ENCODE measurements at places on chromosomes 12 and 14. TPM values are rescaled to one million over a fixed set of nuclear protein-coding genes. Genes with fewer than 3 reads are reported as not detected.
A peak's percentile ranks its signal among the peaks of the same experiment; 100 is the strongest.

- no peak for DNase-seq
- peaks cover 32% of the 10 kb centered on the region for H3K4me1 ChIP-seq
- H3K27ac ChIP-seq = peak within 1 kb of the TSS; percentile 99
- peak within 1 kb of the TSS; percentile 71 for H3K4me3 ChIP-seq
Observed at GRCh38 chr12:121803861-121804416, at the start of gene SETD1B. SETD1B (plus strand) TSS chr12:121804009; CDS start chr12:121804738, 729 bp downstream.

DNA sequence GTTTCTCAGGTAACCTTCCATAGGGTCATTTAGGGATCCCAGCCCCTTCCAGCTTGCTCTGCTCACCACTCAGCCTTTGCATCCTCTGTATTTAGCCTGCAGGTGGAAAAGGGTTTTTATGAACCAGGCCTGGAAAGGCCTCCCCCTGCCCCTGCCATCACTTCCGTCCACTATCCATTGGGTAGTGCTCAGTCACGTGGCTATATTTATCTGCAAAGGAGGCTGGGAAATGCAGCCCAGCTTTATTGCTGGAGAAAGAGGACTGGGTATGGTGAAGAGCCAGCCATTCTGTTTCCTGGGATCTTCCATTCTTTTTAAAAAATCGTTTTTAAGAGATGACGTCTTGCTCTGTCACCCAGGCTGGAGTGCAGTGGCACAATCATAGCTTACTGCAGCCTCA lies 87.0 kb upstream of the MAP1LC3B2 start:
- no peak overlapping the region for H3K27ac ChIP-seq
- no peak for DNase-seq
- no peak overlapping the region for H3K4me3 ChIP-seq
- no peaks in the 10 kb centered on the region for H3K27me3 ChIP-seq

GRCh38 chr14:104717646-104718045 lies 6.4 kb upstream of the ADSS1 start:
- no peaks in the 10 kb centered on the region for H3K27me3 ChIP-seq
- 0 out of 3 replicates have a peak, but pooled peaks cover 10% of the 10 kb centered on the region for H3K36me3 ChIP-seq
- no peak overlapping the region for H3K27ac ChIP-seq
- no peak overlapping the region for H3K4me3 ChIP-seq

- no peaks in the 10 kb centered on the region for H3K4me1 ChIP-seq
- no peaks in the 10 kb centered on the region for H3K36me3 ChIP-seq
- H3K4me3 ChIP-seq = no peak overlapping the region
Observed at GRCh38 chr12:59429766-59430165, 166.1 kb upstream of the SLC16A7 start.

GRCh38 chr12:118964988-118965387 lies 16.4 kb upstream of the SRRM4 start:
- H3K4me3 ChIP-seq = no peak overlapping the region
- H3K4me1 ChIP-seq = no peaks in the 10 kb centered on the region
- H3K27ac ChIP-seq = no peak overlapping the region
- H3K27me3 ChIP-seq = no peaks in the 10 kb centered on the region

DNA sequence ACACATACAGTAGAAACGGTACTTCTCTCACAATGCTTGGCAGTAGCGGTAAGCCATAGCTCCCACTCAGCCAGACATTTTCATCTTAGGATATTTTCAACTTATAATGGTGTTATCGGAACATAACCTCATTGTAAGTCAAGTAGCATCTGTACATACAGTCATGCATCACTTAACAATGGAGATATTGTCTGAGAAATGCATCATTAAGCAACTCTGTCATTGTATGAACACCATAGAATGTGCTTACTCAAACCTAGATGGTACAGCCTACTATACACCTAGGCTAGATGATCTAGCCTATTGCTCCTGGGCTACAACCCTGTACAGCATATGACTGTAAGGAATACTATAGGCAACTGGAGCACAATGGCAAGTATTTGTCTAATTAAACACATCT lies 40.8 kb downstream of the RPS6KA5 start:
- no peak overlapping the region for H3K4me3 ChIP-seq
- H3K4me1 ChIP-seq = no peaks in the 10 kb centered on the region
- no peak for DNase-seq
- H3K27ac ChIP-seq = no peak overlapping the region
- no peaks in the 10 kb centered on the region for H3K36me3 ChIP-seq
- no peaks in the 10 kb centered on the region for H3K27me3 ChIP-seq

DNA sequence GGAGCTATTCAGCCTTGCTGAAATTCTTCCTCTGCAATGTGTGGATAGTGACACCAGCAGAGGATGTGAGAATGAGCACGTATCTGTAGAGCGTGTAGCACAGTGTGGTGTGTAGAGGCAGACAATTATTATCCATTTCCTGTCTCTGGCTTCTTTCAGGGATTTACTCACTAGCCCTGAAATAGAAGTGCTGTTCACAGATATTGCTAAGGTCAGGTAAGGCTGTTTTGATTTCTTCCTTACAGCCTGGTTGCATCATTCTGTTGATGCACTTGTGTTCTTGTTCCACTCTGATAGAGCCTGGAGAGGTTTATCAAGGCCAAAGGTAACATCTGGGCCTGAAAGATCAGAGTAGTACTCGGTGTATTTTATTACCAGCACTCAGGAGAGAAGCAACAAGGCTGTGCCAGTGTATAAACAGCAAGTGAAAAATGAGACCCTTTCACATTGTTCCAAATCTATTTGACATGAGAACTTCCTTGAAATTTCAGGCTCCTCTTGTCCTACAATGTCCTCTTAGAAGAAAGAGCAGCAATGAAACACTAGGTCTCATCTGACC lies 16.7 kb downstream of the ARG2 start:
- H3K4me3 ChIP-seq = no peak overlapping the region
- DNase-seq = no peak
- peaks cover 9% of the 10 kb centered on the region for H3K4me1 ChIP-seq
- no peaks in the 10 kb centered on the region for H3K27me3 ChIP-seq
- H3K27ac ChIP-seq = no peak overlapping the region

GRCh38 chr12:113683574-113683973 lies 211.9 kb upstream of the LHX5 start:
- no peaks in the 10 kb centered on the region for H3K4me1 ChIP-seq
- H3K36me3 ChIP-seq = no peaks in the 10 kb centered on the region
- H3K27me3 ChIP-seq = peaks cover 17% of the 10 kb centered on the region
- DNase-seq = no peak
- no peak overlapping the region for H3K27ac ChIP-seq

GRCh38 chr14:59332727-59333126 lies 132.5 kb downstream of the GPR135 start:
- H3K27ac ChIP-seq = no peak overlapping the region
- H3K27me3 ChIP-seq = no peaks in the 10 kb centered on the region
- no peak overlapping the region for H3K4me3 ChIP-seq
- peaks cover 5% of the 10 kb centered on the region for H3K4me1 ChIP-seq
- peaks cover 13% of the 10 kb centered on the region for H3K36me3 ChIP-seq

DNA sequence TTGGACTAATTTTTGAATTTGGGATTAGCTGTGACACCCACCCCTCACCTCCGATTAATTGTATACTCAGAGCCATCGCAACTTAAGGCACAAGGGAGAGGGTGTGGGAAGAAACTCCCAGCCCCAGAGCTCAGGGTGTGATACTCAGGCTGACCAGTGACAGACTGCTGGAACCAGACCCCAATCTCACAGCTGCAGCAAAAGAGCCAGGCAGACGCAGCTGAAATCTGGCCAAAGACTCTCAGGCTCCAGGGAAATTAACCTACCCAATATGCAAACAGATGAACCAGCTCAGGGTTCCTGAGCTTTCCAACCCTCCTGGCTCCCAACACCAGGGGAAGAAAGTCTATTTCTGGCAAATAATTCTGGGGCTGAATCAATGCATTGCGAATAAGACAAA lies 30.5 kb downstream of the ANAPC7 start:
- no peak overlapping the region for H3K27ac ChIP-seq
- 0 out of 2 replicates have a peak, but pooled peaks cover 4% of the 10 kb centered on the region for H3K4me1 ChIP-seq
- peaks cover 28% of the 10 kb centered on the region for H3K36me3 ChIP-seq
- H3K4me3 ChIP-seq = no peak overlapping the region
- no peaks in the 10 kb centered on the region for H3K27me3 ChIP-seq

DNA sequence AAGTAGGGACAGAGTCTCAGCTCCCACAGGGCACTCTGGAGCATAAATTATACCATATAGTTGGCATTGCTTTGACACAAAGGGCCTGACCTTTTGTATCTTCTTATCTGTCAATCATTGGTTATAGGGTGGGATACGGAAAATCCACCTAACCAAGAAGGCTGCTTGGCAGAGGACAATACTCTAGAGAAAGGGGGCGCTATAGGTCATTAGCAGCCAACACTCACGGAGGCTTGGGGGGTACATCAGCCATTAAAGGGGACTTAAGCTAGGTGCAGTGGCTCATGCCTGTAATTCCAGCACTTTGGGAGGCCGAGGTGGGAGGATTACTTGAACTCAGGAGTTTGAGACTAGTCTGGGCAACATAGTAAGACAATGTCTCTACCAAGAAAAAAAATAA lies 22.9 kb downstream of the SPTSSA start:
- H3K4me3 ChIP-seq = no peak overlapping the region
- H3K27me3 ChIP-seq = no peaks in the 10 kb centered on the region
- no peak for DNase-seq
- peaks cover 27% of the 10 kb centered on the region for H3K4me1 ChIP-seq
- no peak overlapping the region for H3K27ac ChIP-seq
- H3K36me3 ChIP-seq = no peaks in the 10 kb centered on the region

DNA sequence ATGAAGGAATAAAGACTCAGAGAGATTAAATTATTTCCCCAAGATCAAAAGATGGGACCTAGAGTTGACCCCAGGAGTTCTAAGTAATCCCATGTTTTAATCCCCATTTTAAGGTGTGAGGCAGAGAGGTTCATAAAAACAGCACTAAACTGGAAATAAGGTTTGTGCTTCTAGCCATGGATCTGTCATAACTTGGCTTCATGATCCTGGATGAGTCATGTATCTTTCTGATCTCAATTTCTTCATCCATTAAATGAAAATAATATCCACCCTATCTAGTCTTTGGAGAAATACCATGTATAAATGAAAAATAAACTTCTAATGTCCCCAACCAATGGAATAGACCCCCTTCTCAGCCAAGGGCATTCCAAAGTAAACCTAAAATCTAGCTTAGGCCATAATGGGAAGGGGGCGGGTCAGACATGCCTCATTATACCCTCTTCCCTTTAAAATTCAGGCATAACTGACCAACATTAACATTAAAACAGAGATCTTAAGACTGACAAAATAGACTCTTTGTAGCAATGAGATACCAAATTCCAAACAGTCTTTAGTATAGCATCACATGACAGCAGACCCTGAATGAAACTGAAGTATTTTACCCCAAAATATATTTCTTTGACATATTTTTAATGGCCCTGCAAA lies 47.8 kb downstream of the SLC41A2 start:
- no peak overlapping the region for H3K27ac ChIP-seq
- H3K27me3 ChIP-seq = no peaks in the 10 kb centered on the region
- no peak for DNase-seq
- H3K4me3 ChIP-seq = no peak overlapping the region

- H3K4me1 ChIP-seq = peaks cover 40% of the 10 kb centered on the region
- H3K4me3 ChIP-seq = peak overlapping the region; percentile 92
- H3K27ac ChIP-seq = peak overlapping the region; percentile 99
- peaks cover 9% of the 10 kb centered on the region for H3K36me3 ChIP-seq
- H3K27me3 ChIP-seq = no peaks in the 10 kb centered on the region
Observed at GRCh38 chr14:50944647-50945413, 547 bp upstream of the PYGL start.

DNA sequence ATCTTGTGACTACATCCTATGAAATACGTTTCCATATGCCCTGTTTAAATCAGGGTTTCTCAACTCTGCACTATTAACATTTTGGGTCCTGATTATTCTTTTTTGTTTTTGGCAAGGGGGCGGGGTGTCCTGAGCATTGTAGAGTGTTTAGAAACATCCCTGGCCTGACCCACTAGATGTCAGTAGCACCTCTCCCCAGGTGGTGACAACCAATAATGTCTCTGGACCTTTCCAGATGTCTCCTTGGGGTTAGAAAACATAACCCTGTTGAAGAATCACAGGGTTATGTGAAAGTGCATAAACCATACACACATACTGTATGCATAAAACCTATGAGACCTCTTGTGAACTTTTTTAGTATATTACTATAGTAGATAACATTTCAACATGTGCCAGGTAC lies 1.4 kb downstream of the ACAD10 start:
- H3K4me3 ChIP-seq = no peak overlapping the region
- H3K36me3 ChIP-seq = peaks cover 8% of the 10 kb centered on the region
- H3K27me3 ChIP-seq = peaks cover 7% of the 10 kb centered on the region
- peak; percentile 31 for DNase-seq
- no peak overlapping the region for H3K27ac ChIP-seq
- peaks cover 26% of the 10 kb centered on the region for H3K4me1 ChIP-seq

DNA sequence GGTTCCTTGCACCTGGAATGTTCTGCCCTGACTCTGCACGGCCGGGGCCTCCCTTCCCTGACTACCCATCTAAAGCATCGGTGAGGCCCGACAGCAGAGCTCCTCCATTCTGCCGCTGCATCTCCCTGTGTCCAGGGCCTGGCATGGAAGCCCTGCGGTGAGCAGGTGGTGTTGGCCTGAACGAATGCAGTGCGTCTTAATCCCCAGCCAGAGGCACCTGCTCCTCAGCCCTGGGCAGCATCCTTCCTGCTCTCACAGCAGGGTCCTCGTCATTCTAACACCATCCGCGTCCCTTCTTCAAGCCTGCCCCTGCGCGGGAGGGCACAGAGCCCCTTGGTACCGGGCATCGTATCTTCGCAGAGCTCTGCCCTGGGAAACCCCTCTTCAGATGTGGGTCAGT lies 15.4 kb downstream of the BEGAIN start:
- no peaks in the 10 kb centered on the region for H3K36me3 ChIP-seq
- H3K27me3 ChIP-seq = peaks cover 14% of the 10 kb centered on the region
- no peak overlapping the region for H3K27ac ChIP-seq
- no peak overlapping the region for H3K4me3 ChIP-seq
- H3K4me1 ChIP-seq = no peaks in the 10 kb centered on the region

GRCh38 chr12:110796952-110797351 lies 49.8 kb upstream of the CCDC63 start:
- H3K27ac ChIP-seq = no peak overlapping the region
- H3K4me3 ChIP-seq = no peak overlapping the region
- no peak for DNase-seq
- H3K4me1 ChIP-seq = no peaks in the 10 kb centered on the region
- peaks cover 1% of the 10 kb centered on the region for H3K27me3 ChIP-seq

DNA sequence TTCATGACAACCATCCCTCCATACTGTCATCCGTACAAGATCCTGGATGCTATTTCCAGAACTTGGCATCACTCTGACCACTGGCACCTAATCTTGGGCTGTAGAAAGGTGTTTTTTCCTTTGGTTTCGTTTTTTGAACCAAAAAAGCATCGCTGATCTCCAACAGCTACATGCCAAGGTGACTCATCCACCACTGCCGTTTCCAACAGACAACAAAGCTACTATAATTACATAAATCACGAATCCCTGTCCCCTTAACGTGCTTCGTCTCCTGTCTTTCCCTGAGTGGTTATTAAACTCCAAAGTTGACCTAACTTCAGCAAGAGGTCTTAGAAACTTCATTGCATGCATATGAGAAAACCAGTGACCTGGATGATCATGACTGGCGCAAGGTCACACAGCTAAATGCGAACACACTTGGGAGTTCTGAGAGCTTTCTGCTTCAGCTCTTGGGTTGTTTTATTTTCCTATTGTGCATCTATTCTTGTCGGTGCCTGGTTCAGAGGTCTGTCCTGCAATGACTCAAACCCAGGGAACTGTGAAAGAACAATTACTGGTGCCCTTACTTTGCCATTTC lies 99.9 kb downstream of the PPM1H start:
- H3K27me3 ChIP-seq = no peaks in the 10 kb centered on the region
- no peak overlapping the region for H3K4me3 ChIP-seq
- no peak overlapping the region for H3K27ac ChIP-seq
- H3K4me1 ChIP-seq = peaks cover 6% of the 10 kb centered on the region

- H3K27ac ChIP-seq = no peak overlapping the region
- H3K36me3 ChIP-seq = no peaks in the 10 kb centered on the region
- H3K4me1 ChIP-seq = peaks cover 83% of the 10 kb centered on the region
- DNase-seq = no peak
- H3K4me3 ChIP-seq = no peak overlapping the region
Observed at GRCh38 chr12:46470036-46470627, 97.6 kb upstream of the SLC38A2 start.

Gene DCP1B
- 11.4 TPM for total RNA-seq
